Mesothelial cell of epicardium (in vitro differentiated cells): ENCODE measurements at places on chromosomes 11 and 22.

- peaks cover 13% of the 10 kb centered on the region for H3K4me1 ChIP-seq
- no peaks in the 10 kb centered on the region for H3K27me3 ChIP-seq
- no peak overlapping the region for H3K4me3 ChIP-seq
- DNase-seq: peak; percentile 7
Measured at GRCh38 chr22:19869497-19870152, 15.0 kb upstream of the GNB1L start.

- no peak overlapping the region for H3K27ac ChIP-seq
- no peaks in the 10 kb centered on the region for H3K4me1 ChIP-seq
- no peak overlapping the region for H3K4me3 ChIP-seq
- no peaks in the 10 kb centered on the region for H3K36me3 ChIP-seq
- DNase-seq: no peak
Measured at GRCh38 chr11:2919188-2919587, 10.0 kb downstream of the PHLDA2 start.

DNA sequence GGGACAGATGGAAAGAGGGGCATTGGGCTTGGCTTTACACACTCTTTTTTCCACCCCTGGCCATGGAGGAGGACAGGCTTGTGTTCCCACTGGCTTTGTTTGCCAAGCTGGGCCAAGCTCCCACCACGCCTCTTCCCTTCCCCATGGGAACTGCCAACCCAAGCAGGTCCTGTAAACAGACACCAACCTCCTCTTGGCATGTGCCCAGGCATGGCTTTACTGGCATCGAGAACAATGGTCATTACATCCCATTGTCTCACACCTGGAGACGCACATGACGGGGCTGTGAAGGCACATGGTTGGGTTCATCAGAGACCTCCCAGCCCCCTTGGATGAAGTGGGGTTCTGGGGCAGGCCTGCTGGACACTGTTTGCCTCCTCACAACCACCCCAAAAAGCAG lies 11.7 kb downstream of the SEC14L3 start:
- peaks cover 26% of the 10 kb centered on the region for H3K27me3 ChIP-seq
- no peak for DNase-seq
- H3K4me3 ChIP-seq: no peak overlapping the region

- H3K27me3 ChIP-seq: no peaks in the 10 kb centered on the region
- H3K36me3 ChIP-seq: no peaks in the 10 kb centered on the region
- H3K4me3 ChIP-seq: no peak overlapping the region
- no peak overlapping the region for H3K27ac ChIP-seq
Measured at GRCh38 chr22:50323900-50324299, 2.9 kb downstream of the DENND6B start.

DNA sequence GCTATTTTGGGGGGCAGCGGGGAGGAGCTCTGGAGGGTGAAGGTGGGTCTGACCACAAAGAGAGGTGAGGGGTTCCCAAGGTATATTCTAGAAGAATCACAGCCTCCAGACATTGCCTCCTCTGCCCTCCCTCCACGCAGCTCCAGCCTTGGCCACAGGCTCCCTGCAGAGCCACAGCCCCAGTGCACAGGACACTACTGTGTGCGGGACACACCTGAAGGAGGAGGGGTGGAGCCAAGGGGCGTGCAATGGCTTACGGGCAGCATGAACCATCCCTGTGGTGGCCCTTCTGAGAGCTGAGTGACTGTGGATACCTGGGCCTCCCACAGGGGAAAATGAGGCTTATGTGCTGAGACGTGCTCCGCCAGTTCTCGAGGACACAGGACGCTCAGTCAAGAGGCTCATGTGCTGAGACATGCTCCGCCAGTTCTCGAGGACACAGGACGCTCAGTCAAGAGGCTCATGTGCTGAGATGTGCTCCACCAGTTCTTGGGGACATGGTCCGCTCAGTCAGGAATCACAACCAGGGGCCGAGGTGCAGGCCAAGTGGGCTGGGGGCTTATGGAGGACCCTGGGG lies 417.3 kb downstream of the SHANK2 start:
- no peaks in the 10 kb centered on the region for H3K4me1 ChIP-seq
- no peak for DNase-seq
- H3K27ac ChIP-seq: no peak overlapping the region
- peaks cover 9% of the 10 kb centered on the region for H3K27me3 ChIP-seq
- H3K4me3 ChIP-seq: no peak overlapping the region
